ENCODE measurements at places on chromosomes 6 and 20.

GRCh38 chr20:37903317-37904007 lies 535 bp downstream of the VSTM2L start:
- no peak for DNase-seq

- no peak for DNase-seq
Measured at GRCh38 chr20:44117296-44118184, 69.4 kb downstream of the JPH2 start.

DNA sequence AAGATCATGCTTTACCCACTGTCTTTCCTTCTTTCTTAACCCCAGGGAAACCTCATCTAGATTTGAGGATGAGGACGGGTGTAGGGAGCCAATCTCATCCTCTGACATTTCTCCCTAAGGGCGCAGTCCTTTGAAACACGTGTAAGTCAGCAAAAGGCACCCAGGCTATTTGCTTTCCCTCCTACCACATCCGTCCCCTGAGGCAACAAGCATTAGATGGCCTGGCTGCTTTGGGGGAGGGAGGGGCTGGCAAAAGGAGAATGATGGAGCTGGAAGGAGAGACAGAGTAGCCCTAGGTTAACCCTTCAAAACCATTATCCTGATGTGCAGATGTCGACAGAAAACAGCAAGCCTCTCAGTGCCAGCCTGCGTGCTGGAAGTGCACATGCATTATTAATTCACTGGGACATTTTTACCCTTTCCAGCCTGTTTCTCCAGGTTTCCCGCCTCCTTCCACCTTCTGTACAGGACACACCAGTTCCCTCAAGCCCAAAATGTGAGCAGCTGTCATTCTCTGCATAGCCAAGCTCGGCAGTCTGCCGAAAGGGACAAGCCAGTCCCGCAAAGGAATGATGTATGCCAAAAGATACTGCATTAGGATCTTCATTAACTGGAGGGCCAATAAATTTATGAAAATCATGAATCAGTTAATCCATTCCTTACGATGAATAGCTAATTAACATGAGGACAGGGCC lies 547.2 kb downstream of the CD83 start:
- no peak for DNase-seq

- no peak for DNase-seq
Measured at GRCh38 chr20:48862279-48862678, 34.5 kb upstream of the PREX1 start.

GRCh38 chr20:41218466-41218865 lies 81.1 kb downstream of the PLCG1 start:
- DNase-seq, result no peak

- no peak for DNase-seq
Measured at GRCh38 chr6:132587424-132587823, 2.1 kb downstream of the TAAR5 start.

DNA sequence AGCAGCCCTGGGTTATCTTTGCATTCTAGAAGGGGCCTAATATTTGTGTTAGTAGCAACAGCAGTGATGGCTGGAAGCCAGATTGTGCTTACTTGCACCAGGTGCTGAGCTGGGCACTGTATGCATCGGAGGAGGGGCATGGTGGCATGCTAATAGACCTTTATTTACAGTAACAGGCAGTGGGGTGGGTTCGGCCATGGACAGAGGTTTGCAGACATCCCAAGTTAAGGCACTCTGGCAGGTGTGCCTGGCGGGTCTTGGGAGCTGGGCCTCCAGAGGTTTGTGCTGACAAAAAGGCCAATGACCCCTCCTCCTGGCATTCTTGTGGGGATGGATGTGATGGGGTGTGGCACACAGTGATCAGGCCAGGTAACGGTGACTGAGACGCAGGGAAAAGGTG lies 39.0 kb upstream of the CD93 start:
- DNase-seq, result no peak

DNA sequence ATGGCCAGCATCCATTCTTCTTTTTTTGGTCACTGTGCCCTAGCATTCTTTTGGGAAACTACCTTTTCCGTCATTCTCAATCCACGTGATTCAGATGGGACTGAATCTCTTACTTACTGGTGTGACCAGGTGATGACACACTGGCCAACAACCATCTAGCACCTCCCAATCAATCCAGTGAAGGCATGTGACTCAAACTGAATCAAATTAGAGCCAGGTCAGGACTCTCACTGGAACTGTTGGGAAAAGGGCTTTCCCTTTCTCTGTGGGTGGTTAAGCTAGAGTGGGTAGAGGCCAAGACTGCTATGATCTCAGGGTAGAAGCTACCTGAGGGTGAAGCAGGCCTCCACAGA lies 36.2 kb upstream of the ZMYND8 start:
- no peak for DNase-seq

DNA sequence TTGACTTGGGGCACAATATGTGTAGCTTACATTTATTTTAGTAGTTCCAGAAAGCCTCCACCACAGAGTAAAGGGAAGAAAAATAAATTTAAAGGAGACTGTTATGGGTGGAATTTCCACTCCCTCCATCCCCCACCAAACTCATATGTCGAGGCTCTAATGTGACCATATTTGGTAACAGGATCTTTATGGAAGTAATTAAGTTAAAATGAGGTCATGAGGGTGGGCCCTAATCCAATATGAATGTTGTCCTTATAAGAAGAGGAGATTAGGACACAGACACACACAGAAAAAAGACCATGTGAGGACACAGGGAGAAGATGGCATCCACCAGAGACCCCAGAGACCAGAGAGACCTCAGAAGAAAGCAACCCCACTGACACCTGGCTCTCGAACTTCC lies 189.7 kb downstream of the EDN1 start:
- no peak for DNase-seq

GRCh38 chr20:64261138-64261537 lies 5.6 kb downstream of the PCMTD2 start:
- DNase-seq, result no peak

DNA sequence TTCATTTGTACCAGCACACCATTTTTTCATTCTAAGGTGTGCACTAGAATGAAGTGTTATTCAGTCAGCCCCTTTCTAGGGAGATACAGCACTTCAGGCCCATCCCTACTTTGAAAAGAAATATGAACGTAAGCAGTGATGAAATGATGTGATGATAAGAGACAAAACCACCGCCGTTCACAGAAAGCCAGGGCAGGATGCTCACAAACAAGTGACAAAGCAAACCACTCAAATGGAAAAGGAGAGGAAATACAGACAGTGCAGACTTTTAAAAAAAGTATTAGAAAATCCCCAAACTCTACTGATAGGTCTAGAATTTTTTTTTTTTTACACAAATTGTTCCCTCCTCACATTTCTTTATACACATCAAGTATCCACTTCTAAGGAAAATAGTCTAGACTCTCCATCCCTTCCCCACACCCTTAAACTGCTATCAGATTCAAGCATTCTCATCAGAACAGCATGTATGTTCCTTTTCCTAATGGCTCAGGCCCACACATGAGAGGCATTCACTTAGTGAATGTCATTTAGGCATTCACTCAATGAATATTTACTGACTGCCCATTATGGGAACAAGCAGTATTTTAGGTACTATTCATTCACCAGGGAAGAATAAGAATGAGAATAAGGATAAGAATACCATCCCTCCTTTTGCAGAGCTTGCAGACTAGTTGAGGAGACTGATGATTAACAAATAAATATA lies 243.5 kb downstream of the GMPR start:
- no peak for DNase-seq

GRCh38 chr6:150752409-150752808 lies 113.1 kb upstream of the MTHFD1L start:
- no peak for DNase-seq

- DNase-seq, result peak; percentile 8
Measured at GRCh38 chr20:15220778-15221565, 883.6 kb upstream of the FLRT3 start.

GRCh38 chr20:35878113-35878625 lies 76.1 kb downstream of the SCAND1 start:
- DNase-seq, result no peak

GRCh38 chr6:75874224-75874623 lies 125.2 kb downstream of the MYO6 start:
- DNase-seq, result no peak

DNA sequence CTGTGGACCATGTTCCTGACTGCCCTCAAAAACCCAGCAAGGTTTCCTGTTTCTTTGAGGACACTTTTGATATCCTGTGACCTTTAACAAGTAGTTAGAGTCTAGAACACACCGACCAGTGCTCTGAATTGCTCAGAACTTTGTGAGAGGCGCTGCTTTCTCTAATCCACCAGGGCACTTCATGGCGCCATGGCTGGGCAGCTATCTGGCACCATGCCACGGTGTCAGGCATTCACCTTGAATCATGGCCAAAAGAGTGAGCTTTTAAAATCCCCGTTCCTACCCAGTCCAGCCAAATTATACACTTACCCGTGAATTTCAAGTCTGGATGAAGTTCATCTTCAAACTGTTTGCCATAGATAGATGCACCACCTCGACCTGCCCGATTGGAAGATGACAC lies 17.0 kb upstream of the CPNE5 start:
- no peak for DNase-seq

GRCh38 chr6:31558631-31559500 lies 11.5 kb downstream of the NFKBIL1 start:
- no peak for DNase-seq
